ENCODE measurements at places on chromosomes 2 and 18.

- DNase-seq: peak; percentile 96
These were observed 43.5 kb upstream of the LMAN1 start for GRCh38 chr18:59402432-59403090.

GRCh38 chr2:70425682-70426301, 123.9 kb upstream of the FAM136A start:
- no peak for DNase-seq

GRCh38 chr18:59904011-59904601, 4.3 kb downstream of the PMAIP1 start:
- no peak for DNase-seq

- peak; percentile 46 for DNase-seq
These were observed 28.3 kb upstream of the ASAP2 start for GRCh38 chr2:9178110-9178903.

Data from NCI-H510A (cell line).